ENCODE measurements at places on chromosomes 6 and 20. TPM values are rescaled to one million over a fixed set of nuclear protein-coding genes. Genes with fewer than 3 reads are reported as not detected.

MYL9 gene
- not detected for total RNA-seq

TXNDC5 gene
- total RNA-seq: 18.1 TPM

MOCS1 gene
- total RNA-seq: 0.25 TPM

TRAM2 gene
- total RNA-seq: 11.3 TPM

Measured in CD4-positive, alpha-beta memory T cell (primary cell).